ENCODE measurements at places on chromosomes 6 and 20.
A peak's percentile ranks its signal among the peaks of the same experiment; 100 is the strongest.

GRCh38 chr6:53878808-53879207 is 84.0 kb downstream of the LRRC1 start:
- DNase-seq: no peak

- no peak for DNase-seq
Measured at GRCh38 chr6:22333802-22334201, 37.0 kb upstream of the PRL start.

DNA sequence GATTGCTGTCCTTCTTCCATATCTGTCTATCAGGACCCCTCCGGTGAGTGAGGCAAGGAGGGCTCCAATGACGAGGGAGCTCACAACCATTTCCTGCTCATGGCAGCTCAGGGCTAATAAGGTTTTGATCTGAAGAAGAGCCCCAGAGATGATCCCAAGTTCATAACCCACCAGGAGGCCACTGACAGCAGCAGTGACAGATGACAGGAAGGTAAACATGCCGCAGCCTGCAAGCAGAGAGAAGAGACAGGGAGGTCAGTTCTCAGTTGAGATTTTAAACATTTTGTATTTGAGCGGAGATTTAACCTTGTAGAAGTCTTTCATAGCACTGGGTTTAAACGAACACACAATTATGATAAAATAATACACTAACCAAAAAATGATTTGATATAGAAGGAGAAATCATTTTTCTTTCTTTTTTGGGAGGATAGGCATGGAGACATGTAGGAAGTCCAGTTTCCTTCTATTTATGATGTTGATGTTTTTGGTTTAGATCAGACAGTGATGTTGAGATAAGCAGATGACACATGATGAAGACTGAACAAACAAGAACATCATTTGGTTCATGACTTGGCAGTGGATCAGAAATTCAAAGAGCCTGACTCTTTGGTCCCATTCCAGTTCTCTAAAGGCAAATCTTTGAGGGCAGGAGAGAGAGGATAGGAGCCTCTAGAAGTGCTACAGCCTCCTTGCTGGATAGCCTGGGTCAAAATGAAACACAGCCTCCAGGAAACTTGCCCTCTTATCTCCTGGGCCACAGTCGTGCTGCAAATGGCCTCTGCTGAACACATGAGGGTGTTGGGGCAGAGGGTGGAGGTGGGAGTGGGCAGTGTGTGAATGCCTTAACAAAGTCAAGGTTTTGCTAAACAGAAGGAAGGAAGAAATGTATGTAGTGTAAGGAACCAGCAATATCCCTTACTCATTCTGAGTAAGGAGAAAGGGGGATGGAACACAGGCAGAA is 22.6 kb downstream of the SLC2A12 start:
- DNase-seq: no peak

- DNase-seq: no peak
Measured at GRCh38 chr20:59388402-59388801, 88.0 kb downstream of the EDN3 start.

GRCh38 chr6:81063891-81064290 is 688.6 kb downstream of the TENT5A start:
- DNase-seq: no peak

- DNase-seq: no peak
Measured at GRCh38 chr6:34595332-34596184, 39.4 kb upstream of the SPDEF start.

GRCh38 chr20:43836790-43837189 is 77.9 kb upstream of the TOX2 start:
- DNase-seq: no peak

DNA sequence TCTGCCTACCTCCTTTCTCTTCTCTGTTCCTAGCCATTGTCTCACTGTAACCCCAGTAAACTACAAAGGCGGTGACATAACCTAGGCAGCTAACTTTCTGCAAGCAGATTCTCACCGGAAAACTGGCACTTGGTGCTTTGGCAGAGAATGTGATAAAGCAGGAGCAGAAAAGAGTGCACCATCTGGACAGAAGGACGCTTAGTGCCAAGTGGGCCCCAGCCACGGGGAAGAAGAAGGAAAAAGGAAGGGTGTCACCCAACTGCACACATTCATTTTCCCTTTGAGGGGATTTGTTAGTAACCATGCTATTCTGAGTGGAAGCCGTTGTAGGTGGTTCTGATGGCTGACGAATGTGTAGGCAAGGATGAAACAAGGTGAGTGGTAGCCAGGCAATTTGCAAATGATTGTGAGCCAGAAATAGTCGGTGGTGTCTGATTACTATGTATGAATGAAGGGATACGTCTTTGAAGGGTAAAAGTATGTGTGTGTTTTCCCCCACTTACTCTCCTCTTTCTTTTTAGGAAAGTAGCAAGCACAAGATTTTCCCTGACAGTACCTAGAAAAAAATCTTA is 148.3 kb upstream of the STXBP5 start:
- no peak for DNase-seq

- DNase-seq: no peak
Measured at GRCh38 chr20:19269737-19270340, 57.4 kb downstream of the SLC24A3 start.

GRCh38 chr6:109292983-109293586 is 89.2 kb downstream of the CD164 start:
- no peak for DNase-seq

DNA sequence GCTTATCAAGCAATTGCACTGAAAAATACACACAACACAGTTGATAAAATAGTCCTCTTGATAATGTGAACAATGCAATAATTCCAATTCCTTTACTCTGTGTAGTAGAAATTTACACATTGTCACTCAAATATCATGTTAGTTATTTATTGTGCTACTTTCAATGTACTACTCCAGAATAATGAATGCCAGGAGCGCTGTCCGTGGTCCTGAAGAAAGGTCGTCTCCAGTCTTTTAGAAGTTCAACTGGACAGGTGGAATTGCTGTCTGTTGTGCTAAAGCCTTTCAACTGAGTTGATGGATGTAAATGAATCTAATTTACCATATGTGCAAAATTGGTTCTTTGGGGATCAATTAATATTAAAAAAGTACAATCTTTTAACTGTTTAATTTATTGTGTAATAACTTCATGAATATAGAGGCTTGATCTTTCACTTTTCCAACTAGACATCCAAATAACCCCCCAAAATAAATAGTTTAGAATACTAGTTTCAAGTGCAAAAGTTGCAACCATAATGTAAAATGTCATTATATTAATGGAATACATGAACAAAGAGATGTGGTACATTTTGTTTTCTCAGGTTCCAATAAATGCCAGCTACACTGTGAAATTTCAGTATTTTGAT is 3.2 kb downstream of the GRIK2 start:
- DNase-seq: no peak

DNA sequence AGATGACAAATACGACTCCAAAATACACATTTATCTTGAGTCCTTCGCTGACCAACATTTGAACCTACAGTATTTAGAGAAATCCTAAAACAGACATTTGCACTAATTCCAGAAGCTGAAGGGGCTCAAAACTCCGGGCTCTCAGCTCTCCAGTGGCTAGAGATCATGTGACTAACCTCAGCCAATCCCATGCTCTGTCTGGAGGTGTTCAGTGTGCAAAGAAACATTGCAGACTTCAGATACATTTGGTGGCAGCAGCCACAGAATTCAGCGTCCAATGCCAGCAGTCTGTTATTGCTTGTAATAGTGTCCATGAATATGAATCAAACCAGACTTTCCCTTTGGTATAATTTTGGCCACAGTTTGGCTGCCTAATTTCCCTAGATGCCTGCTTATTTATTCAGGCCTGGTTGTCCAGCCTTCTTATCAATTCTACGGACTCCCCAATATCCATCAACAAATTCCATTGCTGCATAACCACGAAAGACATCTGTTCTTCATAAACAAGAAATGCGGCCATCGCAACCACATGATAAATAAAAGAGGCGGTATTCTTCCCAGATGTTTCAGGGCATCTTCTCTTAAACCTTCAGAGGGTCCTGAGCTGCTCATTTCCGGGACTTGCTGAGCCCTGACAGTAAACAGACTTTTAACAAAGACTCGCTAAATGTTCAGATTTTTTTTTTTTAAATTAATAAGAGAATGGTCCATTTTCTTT is 14.5 kb upstream of the CYP24A1 start:
- DNase-seq: no peak

DNA sequence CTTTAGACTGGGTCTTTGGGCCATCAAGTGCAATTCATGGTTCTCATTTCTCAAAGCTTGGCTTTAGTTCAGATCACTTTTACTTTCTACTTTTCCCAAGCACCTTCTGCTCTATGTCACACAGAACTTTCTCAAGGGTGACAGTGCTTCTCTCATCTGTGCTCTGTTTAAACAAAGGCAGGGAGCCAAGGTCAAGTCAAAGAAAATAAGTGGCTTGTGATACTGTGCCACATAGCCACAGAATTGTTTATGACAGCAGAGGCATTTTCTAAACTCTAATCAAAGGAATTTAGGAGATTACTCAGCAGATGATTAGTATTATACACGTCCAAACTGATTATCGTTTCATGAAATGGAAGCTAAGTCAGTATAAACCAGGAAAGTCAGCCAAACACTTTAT is 348.0 kb downstream of the HDGFL1 start:
- DNase-seq: no peak

DNA sequence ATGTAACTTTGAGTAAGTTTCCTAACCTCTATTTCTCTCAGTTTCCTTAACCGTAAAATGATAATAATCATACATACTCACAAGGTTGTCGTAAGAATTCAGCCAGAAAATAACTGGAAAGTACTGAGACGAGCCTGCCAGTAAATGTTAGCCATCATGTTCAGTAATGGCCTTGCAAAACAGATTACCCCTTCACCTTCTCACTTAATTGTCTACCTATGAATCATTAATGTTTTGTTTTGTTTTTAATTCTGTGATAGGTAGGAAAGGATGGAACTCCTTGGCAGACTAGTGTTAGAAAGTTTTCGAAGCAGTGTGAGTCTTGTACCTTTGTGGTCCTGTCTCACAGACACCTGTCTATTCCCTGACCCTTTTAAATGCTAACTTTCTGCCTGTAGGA is 50.6 kb downstream of the MAPK14 start:
- no peak for DNase-seq

- DNase-seq: no peak
Measured at GRCh38 chr20:58416835-58417234, 27.8 kb downstream of the VAPB start.

- DNase-seq: no peak
Measured at GRCh38 chr20:60137657-60138245, 179.5 kb downstream of the CDH26 start.

DNA sequence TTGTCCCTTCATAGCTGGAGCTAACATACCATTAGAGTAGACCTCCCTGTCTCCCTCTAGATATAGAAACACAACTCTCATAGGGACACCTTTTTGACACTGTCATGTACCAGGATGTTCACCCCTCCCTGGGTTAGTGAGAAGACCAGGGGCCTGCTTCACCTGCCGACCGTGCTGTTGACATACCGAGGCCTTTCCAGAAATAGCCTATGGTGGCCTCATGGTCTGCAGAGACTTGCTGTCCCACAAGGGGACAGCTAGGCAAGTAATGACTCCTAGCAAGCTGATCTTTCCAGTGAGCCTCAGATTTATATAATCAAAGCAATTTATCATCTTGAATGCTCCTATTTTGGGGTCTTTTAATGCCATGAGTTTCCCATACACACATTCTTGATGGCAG is 15.0 kb downstream of the ZDHHC14 start:
- no peak for DNase-seq

DNA sequence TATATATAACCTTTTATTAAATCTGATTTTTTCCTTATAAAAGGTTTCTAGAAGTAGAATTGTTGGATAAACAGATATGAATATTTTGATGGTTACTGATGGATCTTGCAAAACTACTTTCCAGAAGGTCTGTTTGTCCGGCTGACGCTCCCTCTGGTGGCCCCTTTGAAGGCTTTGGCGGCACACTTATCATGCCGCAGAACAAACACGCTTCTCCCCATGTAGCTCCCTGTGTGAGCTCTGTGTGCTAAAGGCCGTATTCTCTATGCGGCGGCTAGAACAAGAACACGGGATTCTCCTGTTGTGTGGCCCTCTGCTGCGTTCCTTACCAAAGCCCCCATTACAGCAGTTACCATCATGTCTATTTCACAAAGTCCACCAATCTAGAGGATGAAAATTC is 30.0 kb downstream of the PPP1R3G start:
- no peak for DNase-seq

DNA sequence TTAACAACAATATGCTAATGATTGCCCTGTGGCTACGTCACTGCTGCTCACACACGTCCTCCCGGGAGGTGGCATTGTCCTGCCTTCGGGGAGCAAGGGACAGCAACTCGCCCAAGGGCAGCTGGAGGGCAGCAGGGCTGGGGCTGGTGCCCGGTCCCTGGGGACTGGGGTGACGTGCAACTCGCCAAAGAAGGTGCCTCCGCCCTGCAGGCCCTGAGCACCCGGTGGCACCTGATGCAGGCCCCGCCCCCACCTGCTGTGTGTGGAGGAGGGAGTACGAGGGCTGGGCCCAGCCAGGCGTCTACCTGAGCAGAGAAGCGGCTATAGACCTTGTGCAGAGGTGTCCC is 64.8 kb upstream of the SLCO4A1 start:
- no peak for DNase-seq

GRCh38 chr6:9982215-9982614 is 432.7 kb downstream of the TFAP2A start:
- DNase-seq: no peak

- peak; percentile 89 for DNase-seq
Measured at GRCh38 chr6:44265007-44265721, at the start of gene NFKBIE. Gene NFKBIE, minus strand, starts transcription at chr6:44265551. Its CDS starts 205 bp downstream, at chr6:44265346.

GRCh38 chr6:99746261-99746895 is 139.7 kb downstream of the PRDM13 start:
- peak; percentile 22 for DNase-seq

GRCh38 chr6:136085370-136086115 is 164.6 kb downstream of the MTFR2 start:
- no peak for DNase-seq

- no peak for DNase-seq
Measured at GRCh38 chr6:16106991-16107787, 21.7 kb upstream of the MYLIP start.

GRCh38 chr20:40108321-40108720 is 580.7 kb downstream of the MAFB start:
- DNase-seq: no peak

DNA sequence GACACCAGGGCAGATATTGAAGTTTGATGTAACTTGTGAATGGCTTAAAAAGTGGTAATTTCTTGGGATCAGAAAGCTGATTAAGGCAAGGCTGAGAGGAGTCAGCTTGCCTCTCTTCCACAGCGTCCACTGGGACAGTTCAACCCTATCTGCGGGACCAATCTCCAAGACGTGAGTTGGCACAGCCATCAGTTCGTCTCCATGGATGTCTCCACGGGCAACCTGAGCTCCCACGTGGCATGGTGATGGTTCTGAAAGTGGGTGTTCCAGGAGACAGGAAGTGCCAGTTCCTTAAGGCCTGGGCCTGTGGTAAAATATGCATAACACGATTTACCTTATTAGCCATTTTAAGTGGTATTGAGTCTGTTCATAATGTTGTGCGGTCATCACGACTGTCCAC is 67.9 kb upstream of the BHLHE23 start:
- no peak for DNase-seq

GRCh38 chr6:107917451-107918375 is 40.3 kb downstream of the SEC63 start:
- DNase-seq: no peak

- no peak for DNase-seq
Measured at GRCh38 chr6:54874349-54875048, 27.9 kb downstream of the FAM83B start.

- DNase-seq: no peak
Measured at GRCh38 chr6:85348643-85349042, 101.2 kb upstream of the NT5E start.

All from activated effector memory CD4-positive, alpha-beta T cell treated with Interleukin-2 at 50 U/mL for 16 hours (primary cell).